ENCODE measurements at places on chromosomes 3 and 15.

- peak; percentile 17 for DNase-seq
Measured at GRCh38 chr3:171640520-171641412, 169.5 kb downstream of the PLD1 start.

DNA sequence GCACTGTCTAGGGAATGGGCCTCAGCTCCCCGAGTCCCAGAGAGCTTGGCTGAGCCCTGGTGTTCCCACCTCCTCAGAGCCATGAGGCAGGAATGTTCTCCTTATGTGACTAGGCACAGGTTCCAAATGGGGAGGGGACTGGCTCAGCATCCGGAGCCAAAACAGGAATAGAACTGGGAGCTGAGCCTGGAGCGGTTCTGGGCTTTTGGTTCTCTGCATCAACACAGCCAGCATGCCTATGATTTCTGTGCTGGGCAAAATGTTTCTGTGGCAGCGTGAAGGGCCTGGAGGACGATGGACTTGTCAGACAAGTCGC lies at the start of gene FAM131A:
TSS of gene FAM131A (plus strand) at position 202 of the 316 bp plus-strand sequence. CDS start at position 233, 31 bp downstream.
- no peak for DNase-seq

GRCh38 chr3:188979669-188980310 lies 192.0 kb upstream of the TPRG1 start:
- no peak for DNase-seq

DNA sequence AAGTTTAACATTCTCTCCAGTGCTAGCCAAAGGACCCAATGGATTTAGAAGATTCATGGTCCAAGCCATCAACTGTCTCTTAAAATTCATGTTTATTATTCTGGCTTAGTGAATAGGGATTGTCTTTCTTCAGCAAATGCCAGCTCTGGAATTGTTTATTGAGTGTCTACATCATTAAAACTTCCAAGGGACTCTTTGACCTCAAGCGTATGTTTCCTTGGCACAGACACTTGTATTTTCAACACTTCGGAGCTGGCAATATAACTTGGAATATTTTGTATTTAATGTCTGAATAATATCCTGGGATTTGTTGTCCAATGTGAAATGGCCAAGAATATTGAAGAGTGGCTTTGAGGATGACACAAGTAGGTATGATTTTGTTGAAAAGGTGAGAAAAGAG lies 204.2 kb downstream of the EPHA3 start:
- no peak for DNase-seq

DNA sequence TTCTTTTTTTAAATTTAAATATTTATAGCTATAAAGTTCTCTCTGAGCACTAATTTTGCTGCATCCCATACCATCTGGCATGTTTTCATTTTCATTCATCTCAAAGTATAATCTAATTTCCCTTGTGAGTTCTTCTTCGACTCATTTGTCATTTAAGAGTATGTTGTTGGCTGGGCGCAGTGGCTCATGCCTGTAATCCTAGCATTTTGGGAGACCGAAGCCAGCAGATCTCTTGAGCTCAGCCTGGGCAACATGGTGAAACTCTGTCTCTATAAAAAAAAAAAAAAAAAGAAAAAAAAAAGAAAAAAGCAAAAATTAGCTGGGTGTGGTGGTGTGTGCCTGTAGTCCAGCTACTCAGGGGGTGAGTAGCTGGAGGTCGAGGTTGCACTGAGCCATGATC lies 34.8 kb downstream of the MAP1A start:
- no peak for DNase-seq

- DNase-seq, result peak; percentile 60
Measured at GRCh38 chr3:51706788-51707731, at the start of gene GRM2. TSS of gene GRM2 (plus strand) at chr3:51707068. CDS start at chr3:51708984, 1,916 bp downstream.

GRCh38 chr15:48871542-48871941 lies 6.4 kb upstream of the EID1 start:
- no peak for DNase-seq

- DNase-seq, result peak; percentile 69
Measured at GRCh38 chr3:86949850-86950249, 41.1 kb downstream of the VGLL3 start.

- DNase-seq, result no peak
Measured at GRCh38 chr3:8239095-8239494, 262.5 kb upstream of the LMCD1 start.

DNA sequence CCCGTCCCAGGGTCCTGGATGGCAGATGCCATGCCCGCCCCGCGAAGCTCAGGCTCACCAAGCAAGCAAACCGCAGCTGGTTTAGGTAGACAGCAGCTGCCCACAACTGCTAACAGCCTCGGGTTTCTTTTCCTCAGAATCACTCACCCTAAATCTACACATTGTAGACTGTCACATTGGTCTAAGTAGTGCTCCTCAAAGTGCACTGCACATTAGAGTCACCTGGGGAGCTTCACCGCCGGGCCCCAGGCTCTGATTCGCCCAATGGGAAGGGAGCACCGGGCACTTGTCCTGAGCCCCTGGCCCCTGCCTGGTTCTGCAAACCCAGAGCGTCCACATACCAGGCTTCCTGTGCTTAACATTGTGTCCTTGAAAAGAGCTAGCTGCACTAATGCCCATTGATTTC lies 752 bp downstream of the OCA2 start:
- no peak for DNase-seq
